NAMALWA (cell line): ENCODE measurements at places on chromosomes 6 and 20.

GRCh38 chr6:636488-636887, 20.4 kb downstream of the HUS1B start:
- no peak for DNase-seq

GRCh38 chr6:39934131-39934757, at the start of gene MOCS1:
Gene MOCS1 (minus strand): TSS chr6:39934462. CDS start chr6:39934417, 45 bp downstream.
- DNase-seq, result no peak

DNA sequence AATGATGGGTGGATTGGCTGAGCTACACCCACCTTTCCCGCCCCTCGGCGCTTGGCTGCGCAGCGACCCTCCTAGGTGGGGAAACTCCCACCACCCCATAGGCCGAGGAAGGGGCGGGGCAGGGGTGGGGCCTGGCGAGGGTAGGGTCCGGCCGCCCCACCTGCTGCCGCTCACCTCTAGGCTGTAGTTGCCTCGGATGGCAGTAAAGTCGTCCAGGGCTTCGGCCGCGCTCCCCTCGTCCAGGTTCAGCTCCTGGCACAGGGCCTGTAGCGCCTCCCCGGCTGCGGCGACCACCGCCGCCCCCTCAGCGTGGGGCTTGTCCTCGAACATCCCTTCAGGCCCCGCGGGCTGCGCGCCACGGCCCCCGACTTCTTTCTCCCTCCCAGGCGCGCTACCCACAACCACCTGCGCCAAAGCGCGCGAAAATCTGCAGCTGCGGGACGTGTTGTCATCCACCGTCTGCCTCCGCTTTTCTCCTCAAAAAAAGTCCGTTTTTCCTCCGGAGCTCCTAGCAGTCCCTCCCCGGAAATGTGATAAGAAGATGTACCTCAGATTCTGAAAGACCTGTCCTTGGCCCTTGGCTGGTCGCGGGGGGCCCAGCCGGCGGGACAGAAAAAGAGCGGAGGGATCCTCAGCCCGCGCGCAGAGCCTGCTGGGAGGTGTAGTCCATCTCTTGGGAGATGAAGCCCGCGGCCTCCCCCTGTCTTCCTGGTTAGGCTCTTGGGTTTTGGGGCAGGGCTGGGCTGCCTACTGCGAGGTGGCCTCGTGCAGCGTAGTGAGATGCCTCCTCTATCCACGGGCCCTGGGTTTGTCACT, at the start of gene RBL1:
RBL1 (minus strand) TSS at position 399 of the 816 bp plus-strand sequence; CDS start at position 330, 69 bp downstream.
- DNase-seq, result peak; percentile 93

- DNase-seq, result no peak
Observed at GRCh38 chr20:12573442-12573841, 435.3 kb upstream of the SPTLC3 start.

DNA sequence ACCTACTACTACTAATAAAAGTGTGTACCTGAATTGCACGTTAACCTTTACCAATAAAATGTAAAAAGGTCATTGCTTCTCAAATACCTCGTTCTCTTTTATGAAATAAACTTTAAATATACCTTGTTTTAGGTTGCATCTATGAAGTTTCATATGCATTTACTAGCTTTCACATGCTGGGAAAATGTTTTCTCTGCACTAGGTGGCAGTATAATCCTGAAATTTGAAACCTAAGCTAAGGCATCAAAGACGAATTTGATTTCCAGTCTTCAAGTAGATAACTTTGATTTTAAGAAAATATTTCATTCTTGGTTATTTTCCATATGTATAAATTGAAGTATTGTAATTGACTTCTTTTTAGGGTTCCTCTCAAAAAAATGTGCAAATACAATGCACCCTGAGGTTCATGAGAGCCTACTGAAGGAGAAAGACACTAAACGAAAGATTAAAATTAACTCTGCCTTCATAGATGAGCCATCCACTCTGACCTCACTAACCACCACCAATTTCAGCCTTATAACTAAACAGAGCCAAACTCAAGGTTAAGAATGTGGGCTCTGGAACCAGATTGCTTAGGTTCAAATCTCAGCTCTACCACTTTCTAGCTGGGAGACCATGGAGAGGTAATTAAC, 7.3 kb upstream of the COL9A1 start:
- DNase-seq, result peak; percentile 73

GRCh38 chr20:18007534-18008292, 38.9 kb downstream of the MGME1 start:
- DNase-seq, result no peak

- no peak for DNase-seq
Observed at GRCh38 chr6:133584823-133585222, 304.1 kb upstream of the TCF21 start.

- no peak for DNase-seq
Observed at GRCh38 chr20:4470375-4470774, 251.3 kb upstream of the PRND start.

DNA sequence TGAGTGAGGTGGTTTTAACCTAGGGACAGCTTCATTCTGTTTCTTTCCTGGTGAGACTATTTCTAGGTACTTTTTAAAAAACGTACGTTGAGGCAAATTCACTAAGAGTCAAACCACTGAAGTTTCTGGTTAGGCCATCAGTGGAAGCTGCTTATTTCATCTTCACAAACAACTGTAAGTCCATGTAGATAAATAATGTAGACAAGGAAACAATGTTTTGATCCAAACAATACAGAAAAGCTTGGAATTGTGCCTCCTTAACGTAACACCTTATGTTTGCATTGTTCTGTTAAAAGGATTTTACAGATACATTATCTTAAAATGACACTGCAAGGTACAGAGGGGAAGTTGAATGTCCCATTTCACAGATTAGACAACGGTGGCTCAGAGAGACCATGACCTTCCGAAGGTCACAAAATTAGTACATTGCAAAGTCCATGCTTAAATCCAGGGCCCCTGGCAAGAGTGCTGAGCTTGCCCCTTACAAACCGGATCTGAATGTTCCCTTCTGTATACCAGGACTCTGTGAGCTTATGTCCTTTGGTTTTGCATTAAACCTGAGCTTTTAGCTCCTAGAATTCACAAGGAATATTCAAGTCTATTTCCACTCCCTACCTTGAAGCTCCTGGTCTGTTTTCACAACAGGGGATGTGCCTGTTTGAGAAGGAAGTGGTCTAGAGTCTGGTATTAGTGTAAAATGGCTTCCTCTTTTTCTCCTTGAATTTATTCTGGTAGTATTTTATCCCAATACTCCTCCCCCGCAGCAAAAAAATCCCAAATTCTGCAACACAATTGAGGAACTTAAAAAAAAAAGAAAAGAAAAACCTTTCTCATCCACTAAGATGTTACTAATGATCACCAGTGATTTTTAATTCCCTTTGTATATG, 28.9 kb upstream of the ZNF217 start:
- DNase-seq, result peak; percentile 51

DNA sequence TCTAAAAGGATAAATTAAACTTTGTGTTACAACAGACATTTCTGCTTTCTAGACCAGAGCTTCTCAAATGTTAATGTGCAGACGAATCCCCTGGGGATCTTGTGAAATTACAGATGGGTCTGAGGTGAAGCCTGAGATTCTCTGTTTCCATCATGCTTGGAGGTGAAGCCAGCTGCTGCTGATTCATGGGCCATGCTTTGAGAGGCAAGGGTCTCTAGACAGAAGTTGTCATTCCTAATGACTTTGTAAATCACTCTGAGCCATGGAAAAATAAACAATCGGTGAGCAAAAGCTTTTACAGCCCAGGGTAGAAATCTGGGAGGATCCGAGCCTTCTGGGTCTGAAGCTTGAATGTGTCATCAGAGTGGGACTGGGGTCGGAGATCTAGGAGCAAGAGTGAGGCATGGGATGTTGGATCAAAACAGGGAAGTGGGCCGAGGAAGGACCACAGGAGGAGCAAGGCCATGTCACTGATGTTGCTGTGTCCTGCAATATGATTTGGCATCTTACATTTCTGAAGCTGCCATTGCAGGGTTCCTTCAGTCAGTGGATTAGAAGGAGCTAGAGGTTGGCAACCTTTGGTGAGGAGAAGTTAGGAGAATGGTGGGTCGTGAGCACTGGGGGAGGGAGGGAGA, 77.3 kb downstream of the TRMT11 start:
- DNase-seq, result no peak

- no peak for DNase-seq
Observed at GRCh38 chr6:79923270-79923669, 24.1 kb downstream of the ELOVL4 start.

DNA sequence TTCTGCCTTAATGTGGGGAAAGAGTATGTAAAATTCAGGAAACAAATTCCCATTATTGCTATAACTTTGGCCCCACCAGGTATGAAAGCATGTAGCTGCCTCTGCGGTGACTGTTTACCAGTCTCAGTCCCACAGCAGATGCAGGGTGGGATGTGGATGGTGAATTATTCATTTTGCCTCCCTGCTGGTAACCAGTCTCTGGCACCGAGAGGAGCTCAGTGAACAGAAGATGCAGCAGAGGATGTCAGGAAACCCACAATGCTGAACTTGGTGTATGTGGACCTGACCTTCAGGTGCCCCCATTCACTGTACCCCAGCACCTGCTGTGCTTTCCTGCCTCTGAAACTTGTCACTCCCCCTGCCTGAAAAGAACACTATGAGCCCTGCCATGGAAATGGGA, 8.8 kb upstream of the METTL24 start:
- no peak for DNase-seq

GRCh38 chr20:50003253-50003656, 20.5 kb downstream of the SNAI1 start:
- no peak for DNase-seq

DNA sequence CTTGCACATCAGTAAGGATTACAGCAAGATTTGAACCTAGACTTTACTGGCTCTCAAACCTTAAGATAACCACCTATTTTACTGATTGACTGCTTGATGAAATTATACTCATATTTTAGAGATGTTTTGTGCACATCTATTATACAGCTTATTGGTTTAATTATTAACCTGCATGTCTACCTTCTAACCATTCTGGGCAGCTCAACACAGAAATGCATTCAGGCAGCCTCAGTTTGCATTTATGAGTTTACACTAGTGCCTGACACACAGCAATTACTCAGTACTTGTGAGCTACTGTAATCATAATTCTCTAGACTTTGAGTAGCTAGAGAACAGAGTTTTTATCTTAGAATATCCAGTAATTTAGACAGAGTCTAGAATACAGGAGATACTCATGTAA, 273.9 kb upstream of the THEMIS start:
- no peak for DNase-seq

DNA sequence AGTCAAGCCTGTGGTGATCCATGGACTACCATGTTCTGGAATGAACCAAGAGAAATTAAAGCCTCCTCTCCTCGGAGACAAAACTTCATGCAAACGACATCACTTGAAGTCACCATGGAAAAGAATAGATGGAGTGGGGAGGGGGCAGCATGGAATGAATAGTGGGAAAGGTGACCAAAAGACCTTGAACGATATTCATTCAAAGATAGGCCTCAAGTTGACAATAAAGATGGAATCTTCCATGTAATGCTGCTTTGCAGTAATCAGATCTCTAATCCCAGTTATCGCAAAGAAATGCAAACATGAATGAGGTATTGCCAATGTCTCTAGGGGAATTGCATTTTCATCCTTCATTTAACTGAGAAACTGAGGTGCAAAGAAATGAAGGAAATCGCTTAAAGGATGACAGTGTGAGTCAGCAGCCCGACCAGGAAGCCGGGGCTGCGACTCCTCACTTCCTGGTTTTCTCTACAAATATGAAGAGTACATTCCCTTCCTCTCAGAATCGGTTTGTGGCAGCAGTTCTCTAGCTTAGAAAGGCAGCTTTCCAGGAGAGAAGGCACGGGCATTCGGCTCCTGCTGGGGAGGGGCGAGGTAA, 65.6 kb upstream of the RREB1 start:
- DNase-seq, result no peak
